ENCODE measurements at places on chromosomes 13 and 19.
A peak's percentile ranks its signal among the peaks of the same experiment; 100 is the strongest.

DNA sequence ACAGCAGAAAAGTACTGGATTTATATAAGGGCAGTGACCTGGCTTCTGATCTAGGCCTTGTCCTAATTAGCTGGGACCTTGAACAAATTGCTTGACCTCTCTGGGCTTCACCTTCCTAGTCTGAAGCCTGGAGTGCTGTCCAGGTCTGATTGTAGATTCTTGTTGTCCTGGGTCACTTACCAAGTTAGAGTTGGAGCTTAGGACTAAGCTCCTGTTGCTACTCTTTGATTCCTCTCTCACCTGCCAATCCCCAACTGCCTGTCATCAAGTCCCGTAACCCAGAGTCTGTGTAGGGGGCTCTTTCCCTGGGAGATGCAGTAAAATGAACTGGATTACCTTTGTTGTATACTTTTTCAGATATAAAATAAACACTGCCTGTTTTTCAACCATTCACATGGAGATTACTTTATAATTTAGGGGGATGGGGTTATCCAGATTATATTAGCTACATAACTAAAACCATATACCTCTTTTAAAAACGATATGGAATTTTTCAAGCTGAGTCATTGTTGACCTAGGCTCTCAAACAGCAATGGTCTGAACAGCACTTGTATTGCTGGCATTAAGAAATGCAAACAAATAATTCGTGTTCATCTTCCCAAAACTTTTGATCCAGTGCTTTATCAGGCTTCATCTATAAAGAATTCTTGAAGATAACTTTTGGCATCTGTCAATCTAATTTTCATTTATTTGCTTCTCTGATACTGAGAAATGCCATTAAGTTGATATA, 5.8 kb downstream of the ARHGAP35 start:
- DNase-seq: no peak

DNA sequence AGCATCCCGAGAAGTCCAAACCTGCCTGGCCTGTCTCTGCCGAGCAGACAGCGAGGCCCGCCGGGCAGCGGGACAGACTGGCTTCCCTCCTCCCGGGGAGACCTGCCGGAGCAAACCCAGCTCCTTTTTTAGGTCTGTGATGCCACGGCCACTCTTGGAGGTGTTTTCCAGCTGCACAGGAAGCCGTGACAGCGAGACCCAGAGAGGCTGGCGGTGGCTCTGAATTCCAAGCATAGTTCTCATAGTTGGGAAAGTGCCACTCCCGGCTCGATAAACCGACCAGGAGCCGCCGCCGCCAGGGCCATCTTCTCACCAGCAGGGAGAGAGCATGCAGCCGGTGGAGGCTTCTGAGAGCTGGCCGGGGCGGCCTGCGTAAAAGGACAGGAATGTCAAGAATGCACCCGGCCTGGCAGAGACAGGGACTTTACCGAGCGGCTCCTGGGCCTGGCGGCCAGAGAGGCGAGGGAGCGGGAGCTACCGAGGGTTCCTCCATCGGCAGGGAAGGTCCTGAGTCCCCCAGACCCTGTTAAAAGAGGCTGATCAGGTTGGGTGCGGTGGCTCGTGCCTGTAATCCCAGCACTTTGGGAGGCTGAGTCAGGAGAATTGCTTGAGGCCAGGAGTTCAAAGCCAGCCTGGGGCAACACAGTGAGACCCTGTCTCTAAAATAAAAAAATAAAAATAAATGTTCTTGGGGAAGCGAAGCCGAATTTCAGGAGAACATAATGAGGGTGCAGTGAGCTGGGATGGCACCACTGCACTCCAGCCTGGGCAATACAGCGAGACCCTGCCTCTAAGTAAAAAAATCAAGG, 64.9 kb downstream of the GADD45B start:
- peak; percentile 85 for DNase-seq

DNA sequence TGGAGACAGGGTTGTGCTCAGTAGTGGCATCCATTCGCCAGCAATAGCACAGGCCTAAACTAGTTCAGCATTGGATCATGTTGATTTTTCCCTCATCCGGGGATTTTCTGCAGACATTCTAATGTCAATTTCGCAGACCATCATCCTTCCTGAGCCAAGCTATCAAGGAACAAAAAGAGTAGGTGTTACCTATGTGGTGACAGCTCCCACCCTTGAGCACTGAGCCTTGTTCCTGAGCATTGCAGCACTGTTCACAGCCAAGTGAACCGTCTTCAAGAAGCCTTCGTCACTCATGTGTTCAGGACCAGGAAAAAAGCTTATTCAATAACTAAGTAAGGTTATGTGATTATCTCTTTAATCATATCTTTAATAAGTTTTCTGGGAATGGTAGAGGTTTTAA, 576.2 kb downstream of the UQCRFS1 start:
- DNase-seq: no peak

DNA sequence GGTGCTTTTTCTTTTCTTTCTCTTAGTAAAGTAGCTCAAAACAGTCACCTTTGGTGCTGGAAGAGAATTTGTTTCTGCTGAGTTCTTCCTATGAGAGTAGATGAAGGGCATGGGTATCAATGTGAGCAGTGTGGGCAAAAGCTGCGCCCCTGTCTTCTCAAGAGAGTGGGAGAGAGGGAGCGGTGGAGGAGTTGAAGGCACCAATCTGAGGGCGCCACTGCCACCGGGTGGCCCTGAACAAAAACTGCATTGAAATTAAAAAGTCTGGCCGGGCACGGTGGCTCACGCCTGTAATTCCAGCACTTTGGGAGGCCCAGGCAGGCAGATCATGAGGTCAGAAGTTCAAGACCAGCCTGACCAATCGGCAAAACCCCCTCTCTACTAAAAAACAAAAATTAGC, 28.7 kb upstream of the EPHX3 start:
- no peak for DNase-seq

DNA sequence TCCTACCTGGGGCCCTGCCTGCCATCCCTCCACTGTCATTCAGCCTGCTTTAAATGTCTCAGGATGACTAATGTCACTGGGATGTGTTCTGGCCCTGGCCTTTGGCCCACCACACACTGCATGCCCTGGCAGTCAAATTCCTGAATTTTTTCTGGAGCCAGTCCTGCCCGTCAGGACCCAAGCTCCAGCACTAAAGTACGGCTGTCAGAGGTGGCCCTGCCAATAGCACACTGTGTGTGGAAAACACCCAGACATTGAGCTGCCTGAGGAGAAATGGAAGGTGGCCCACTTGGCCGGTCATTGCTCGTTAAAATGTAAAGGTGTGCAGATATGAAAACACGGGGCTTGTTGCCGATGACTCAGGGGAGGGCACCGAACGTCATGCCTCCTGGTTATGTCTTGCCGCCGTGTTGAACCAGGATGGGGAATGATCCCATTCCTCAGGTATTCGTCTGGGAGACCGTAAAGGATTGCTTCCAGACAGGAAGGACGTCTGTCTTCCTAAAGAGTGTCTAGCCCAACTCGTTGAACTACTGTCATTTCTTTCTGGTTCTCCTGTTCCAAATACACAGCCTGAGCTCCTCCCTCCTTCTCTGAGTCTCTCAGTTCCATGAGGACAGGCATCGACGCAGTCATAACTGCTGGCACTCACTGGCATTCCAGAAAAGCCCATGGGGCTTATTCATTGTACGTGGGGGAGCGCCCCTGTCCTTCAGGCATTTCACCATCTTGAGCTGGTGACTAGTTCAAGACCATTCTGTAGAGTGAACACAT, 40.6 kb downstream of the COL4A2 start:
- peak; percentile 97 for DNase-seq

DNA sequence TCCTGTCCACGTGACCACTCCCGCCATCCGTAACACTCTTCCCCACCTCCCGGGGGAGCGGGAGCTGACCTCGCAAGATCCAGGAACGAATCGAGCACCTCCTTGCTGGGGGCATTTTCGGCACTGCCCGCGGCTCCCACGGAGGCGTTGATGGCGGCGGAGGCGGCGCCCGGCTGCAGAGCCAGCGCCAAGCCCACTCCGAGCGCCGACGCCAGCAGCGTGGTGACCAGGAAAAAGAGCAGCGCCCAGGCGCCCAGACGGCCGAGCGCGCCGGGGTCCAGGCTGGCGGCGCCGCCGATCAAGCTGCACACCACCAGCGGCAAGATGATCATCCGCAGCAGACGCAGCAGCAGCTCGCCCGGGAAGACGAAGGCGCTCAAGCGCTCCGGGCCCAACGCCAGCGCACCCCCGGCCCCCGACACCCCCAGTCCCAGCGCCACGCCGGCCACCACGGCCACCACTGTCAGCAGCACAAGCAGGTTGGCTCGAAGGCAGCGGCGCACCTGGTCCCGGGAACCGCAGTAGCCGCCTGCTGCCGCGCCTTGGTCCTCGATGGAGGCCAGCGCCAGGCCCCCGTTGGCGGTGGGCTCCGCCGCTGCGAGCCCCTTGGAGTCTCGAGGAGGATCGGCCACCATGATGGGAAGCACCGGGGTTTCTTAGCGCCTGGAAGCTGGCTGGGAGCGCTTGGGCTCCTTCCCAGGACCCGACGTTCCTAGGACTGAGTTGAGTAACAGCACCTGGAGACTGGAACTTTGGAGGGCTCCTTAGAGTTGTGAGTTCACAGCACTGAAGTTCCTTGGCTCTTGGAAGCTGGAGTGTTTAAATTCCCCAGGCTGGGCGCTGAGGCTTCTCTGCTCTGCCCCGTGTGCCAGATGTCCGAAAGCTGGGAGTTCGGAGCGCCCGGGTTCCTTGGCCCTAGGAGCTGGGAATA, 798 bp downstream of the SLC1A5 start:
- no peak for DNase-seq

DNA sequence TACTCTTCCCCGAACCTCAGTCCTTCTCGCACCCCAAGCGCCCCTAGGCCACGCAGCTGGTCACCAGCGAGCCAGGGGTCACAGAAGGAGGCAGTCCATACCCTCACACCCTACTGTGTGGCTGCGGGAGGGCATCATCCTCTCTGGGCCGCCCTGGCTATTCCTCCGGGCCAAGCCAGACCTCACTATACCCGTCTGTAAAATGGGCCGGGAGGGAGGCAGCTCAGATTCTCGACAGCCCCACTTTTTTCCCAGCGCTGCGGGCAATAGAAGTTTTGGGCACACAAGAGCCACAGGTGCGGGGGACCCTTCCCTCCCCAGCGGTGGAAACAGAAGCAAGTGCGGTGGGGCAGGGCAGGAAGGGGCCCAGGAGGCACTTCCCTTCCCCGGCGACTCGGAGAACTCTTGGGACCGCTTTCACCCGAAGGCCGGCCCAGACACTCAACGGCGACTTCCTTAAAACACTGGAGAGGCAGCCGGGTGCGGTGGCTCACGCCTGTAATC, 5.6 kb upstream of the ARRDC2 start:
- no peak for DNase-seq

GRCh38 chr13:33244210-33244906, 41.2 kb downstream of the STARD13 start:
- no peak for DNase-seq

GRCh38 chr19:51096473-51097165, 11.6 kb downstream of the CTU1 start:
- no peak for DNase-seq

GRCh38 chr13:30163441-30163840, 143.9 kb downstream of the KATNAL1 start:
- DNase-seq: no peak

DNA sequence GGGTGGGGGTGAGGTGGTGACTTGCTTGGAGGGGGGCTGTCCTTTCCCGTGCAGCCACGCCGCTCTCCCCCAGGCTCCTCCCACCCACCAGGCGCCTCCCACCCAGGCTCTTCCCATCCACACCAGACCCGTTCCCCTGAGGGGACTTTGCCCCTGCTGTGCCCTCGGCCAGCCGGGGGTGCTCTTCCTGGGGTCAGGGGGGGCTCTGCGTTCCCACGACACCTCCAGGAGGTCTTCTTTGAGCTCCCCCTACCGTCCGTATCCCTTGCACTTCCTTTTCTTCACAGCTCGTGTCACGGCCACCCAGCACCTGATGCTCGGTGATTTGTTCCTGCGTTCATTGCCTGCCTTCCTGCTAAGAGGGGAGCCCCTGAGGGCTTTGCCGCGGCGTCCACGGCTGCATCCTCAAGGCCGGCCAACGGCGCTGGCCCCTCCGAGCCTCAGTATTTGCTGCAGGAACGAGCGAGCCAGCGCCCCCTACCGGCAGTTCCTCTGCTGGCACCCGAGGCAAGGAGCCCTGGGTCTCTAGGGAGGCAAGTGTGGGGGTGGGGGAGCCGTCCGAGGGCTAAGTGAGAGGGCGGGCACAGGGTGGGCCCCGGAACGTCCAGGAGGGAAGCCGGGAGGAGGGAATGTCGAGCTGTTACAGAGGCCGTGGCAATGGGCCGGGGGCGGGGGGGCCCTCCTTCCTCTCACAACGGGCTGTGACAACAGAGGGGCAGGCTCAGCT, 11.8 kb downstream of the LRRC4B start:
- DNase-seq: peak; percentile 7

DNA sequence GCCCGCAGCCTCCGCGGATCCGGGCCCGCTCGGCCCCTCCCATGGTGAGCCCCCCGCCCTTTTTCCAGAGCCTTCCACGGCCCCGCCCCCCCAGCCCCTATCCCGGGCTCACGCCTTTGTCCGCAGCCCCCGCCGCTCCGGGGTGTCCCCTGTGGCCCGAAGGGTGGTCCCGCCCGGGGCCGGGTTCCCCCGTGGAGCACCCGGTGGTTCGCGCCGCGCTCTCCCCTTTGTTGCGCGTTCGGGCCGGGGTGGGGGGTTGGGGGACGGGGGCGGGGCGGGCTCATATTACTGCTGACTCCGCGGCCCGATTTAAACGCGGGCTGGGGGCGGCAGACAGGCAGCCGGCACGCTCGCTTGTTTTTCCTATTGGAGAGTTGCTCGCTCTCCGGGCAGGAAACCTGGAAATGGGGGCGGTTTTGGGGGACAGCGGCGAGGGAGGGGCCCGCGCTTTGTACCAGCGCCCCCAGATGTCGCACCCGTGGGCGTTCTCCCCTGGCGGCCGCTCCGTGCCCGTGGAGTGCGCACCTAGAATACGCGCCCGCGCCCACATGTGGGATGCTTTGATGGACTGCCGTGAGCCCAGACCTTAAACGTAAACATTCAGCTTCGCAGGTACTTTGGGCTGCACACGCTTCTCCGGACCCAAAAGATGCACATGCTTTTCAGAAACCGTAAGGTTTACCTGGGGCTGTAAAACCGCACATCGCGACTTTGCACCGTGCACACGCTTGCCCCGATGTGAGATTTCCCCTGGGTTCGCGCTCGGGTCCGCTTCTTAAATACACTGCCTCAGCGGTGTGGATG, 699 bp downstream of the PTOV1 start:
- no peak for DNase-seq

- DNase-seq: no peak
Measured at GRCh38 chr13:46613409-46614049, 60.6 kb downstream of the LRCH1 start.

- DNase-seq: no peak
Measured at GRCh38 chr13:23350009-23350408, 83.5 kb downstream of the SACS start.

DNA sequence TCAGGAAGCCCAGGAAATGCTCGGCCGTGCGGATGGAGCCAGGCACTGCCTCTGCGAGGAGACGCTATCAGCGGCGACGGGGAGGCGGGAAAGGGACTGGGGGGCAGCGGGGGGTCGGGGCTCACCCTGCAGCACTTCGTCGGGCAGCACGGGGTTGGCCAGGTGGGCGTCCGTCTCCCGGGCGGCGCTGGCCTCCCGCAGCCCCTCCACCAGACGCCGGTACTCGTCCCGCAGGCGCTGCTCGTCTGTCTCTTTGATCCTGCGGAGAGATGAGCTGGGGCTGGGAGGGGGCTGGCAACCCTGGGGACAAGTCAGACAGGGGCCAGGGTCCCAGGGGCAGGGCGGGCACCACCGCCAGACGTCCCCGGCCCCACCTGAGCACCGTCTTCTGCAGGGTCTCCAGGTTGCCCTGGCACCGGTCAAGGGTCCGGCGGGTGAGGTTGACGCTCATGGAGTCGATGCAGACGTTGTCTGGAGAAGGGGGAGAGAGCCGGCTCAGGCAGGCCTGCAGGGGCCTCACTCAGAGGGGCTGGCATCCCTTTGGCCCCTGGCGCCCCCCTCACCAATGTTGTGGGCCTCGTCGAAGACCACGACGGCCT, 6.4 kb downstream of the ERCC2 start:
- no peak for DNase-seq

Data from keratinocyte (primary cell).